ENCODE measurements at places on chromosomes 4 and X. TPM values are rescaled to one million over a fixed set of nuclear protein-coding genes. Genes with fewer than 3 reads are reported as not detected.

GRCh38 chr4:189117426-189117825 is 823.2 kb upstream of the FRG1 start:
- no peak for DNase-seq

DNA sequence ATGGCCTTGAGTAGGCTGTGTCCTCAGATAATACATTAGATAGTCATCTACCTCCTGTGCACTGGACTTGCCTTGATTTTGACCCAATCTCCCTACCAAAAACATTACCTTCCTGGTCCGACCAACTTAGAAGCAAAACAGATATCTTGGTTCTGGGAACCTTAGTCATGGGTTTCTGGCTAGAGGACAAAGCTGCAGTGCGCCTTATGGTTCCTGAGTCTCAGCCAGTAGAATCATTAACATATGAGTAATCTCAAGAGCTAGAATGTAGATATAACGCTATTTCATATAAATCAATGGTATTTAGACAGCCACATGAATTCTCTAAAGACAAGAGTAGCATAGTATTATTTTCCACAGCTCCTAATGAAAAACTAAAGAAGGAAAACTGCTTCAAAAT is 83.1 kb downstream of the GRIA3 start:
- DNase-seq, result no peak

GRCh38 chr4:143626134-143626911 is 74.2 kb downstream of the FREM3 start:
- DNase-seq, result no peak

- no peak for DNase-seq
Observed at GRCh38 chr4:171710743-171711142, 102.5 kb upstream of the GALNTL6 start.

GRCh38 chr4:138200236-138200590 is 41.9 kb downstream of the SLC7A11 start:
- no peak for DNase-seq

- no peak for DNase-seq
Observed at GRCh38 chrX:153576961-153577360, 22.0 kb downstream of the CCNQ start.

The MAGEE2 gene
- total RNA-seq, result not detected

The OTC gene
- total RNA-seq, result not detected

The SLC49A3 gene
- total RNA-seq, result 2.0 TPM

The EREG gene
- not detected for total RNA-seq

The MYL5 gene
- total RNA-seq, result 21.5 TPM

DNA sequence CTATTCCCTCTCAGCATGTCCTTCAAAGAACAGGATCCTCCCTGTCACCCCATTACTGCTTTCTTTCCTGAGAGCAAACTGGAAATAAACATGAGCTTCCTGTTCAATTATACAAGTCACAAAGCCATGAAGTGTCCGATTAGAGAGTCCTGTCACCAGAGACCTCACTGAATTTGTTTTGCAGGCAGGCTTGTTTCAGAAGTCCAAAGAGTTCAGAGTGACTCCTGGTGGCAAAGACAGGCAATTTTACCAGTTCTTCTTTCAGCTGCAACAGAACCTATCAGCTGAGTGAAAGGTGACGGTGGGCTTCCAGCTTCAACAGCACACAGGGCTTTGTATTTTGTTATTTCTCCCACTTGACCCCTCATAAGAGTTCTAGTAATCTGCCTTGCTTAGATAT is 6.4 kb downstream of the ELK1 start:
- DNase-seq, result no peak

The ARAP2 gene
- total RNA-seq, result 70.3 TPM

The ZDHHC9 gene
- total RNA-seq, result 5.7 TPM

- no peak for DNase-seq
Observed at GRCh38 chr4:28109801-28110200, 1249.2 kb downstream of the STIM2 start.

DNA sequence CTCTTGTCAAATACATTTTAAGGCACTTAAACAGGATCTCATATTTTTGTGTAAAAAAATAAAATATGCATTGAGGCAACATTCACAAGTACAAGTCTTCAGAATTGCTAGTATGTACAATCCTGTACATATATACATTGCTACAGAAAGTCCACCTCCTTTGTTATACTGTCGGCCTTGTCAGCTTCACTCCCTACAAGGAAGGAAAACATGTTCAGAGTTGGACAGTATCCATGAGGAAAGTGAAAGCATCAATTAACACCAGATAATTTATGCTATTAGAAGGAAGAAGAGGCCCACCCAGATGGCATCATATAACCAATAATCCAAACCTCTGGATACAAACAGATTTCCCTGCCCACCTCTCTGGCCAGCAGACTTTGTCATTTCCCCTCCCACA is 42.0 kb downstream of the REELD1 start:
- DNase-seq, result no peak

The GPR119 gene
- not detected for total RNA-seq

GRCh38 chrX:10939424-10939823 is 171.7 kb upstream of the HCCS start:
- DNase-seq, result no peak

- DNase-seq, result no peak
Observed at GRCh38 chr4:149845743-149846142, 30.1 kb upstream of the IQCM start.

- DNase-seq, result no peak
Observed at GRCh38 chrX:100647095-100647494, 3.1 kb downstream of the SRPX2 start.

The NCBP2L gene
- not detected for total RNA-seq

- DNase-seq, result no peak
Observed at GRCh38 chr4:133324491-133324890, 175.4 kb downstream of the PCDH10 start.

GRCh38 chrX:15607067-15607466 is 6.3 kb upstream of the ACE2 start:
- DNase-seq, result no peak

DNA sequence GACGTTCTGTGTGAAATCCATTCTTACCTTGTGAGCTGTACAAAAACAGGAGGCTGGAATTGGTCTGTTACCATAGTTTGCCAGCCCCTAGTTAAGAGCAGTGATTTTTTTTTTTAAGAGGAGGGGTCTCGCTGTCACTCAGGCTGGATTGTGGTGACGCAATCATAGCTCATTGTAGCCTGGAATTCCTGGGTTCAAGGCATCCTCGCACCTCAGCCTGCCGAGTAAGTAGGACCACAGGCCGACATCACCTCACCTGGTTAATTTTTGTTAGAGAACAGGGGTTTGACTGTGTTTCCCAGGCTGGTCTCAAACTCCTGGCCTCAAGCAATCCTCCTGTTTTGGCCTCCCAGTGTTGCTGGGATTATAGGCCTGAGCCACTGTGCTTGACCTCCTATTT is 7.5 kb downstream of the USP9X start:
- no peak for DNase-seq

DNA sequence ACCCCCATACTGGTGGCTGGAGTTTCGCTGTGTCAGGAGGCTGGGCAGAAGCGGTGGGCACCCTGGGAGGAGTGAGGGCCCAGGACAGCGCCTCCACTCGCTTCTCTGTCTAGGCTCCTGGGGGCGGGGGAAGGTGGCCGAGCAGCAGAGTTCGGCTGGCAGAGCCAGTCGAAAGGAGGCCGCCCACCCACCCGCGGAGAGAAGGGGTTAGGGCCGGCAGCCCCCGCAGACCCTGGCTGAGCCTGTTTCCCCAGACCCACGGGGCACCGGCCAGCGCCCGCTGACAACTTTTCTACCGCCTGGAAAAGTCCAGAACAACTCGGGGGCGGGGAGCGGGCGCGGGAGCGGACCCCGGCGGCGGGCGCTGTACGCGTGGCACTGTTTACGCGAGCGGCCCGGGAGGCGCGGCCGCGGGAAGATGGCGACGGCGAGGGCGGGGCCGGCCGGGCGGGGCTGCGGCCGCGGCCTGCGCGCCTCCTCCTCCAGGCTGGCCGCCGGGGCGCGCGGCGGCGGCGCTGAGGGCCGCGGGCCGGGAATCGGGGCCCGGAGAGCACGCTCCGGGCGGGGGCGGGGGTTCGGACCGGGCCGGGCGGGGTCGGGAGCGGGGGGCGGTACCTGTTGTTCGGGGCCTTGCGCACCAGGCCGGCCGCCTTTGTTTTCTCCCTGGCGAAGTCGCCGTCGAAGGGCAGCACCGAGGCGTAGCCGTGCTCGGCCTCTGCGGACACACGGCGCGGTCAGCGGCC is 628 bp downstream of the MXD4 start:
- DNase-seq, result peak; percentile 82
